Ascending aorta (tissue), 2 donors: ENCODE measurements at places on chromosomes 5 and 9.
A peak's percentile ranks its signal among the peaks of the same experiment; 100 is the strongest.

GRCh38 chr9:80191108-80191507 lies 619.3 kb downstream of the TLE4 start:
- DNase-seq = no peak

GRCh38 chr9:35757226-35757891 lies 3.3 kb upstream of the MSMP start:
- DNase-seq = peak; percentile 77

DNA sequence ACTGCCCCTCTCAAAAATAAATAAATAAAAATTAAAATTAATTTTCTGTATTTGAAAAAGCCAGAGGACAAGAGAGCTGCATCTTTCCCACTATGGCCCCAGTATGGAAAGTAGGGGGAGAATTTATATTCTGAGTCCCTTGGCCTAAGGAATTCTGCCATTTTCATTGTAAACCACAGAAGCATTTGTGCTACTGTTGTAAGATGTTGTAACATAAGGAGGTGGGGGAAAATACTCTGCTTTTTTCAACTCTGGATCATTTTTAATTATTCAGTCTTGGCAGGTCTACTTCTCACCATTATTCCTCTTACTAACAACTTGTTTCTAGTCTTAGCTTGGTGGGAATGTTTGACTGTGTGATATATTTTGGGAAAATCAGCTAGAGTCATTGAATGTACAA lies 52.3 kb upstream of the APC start:
- no peak for DNase-seq

- no peak for DNase-seq
Measured at GRCh38 chr9:25284365-25284764, 393.9 kb downstream of the TUSC1 start.

DNA sequence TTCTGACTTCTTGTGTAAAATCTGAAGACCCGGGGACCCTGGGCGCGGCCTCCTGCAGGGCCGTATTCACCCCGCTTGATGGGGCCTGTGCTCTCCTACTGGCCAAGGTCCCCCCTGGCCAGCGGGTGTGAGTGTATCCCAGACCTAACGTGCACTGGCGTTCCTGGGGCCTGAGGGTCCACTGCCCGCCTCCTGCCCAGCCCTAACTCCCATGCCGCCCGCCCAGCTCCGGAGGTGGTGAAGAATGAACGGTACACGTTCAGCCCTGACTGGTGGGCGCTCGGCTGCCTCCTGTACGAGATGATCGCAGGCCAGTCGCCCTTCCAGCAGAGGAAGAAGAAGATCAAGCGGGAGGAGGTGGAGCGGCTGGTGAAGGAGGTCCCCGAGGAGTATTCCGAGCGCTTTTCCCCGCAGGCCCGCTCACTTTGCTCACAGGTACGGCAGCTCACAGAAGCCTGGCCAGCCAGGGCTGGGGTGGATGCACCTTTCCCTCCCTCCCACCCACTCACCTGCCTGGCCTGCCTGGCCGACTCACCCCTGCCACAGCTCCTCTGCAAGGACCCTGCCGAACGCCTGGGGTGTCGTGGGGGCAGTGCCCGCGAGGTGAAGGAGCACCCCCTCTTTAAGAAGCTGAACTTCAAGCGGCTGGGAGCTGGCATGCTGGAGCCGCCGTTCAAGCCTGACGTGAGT lies 9.5 kb downstream of the GRK6 start:
- no peak for DNase-seq

GRCh38 chr5:149940077-149940574 lies 4.5 kb downstream of the PDE6A start:
- DNase-seq = no peak

- peak; percentile 78 for DNase-seq
Measured at GRCh38 chr5:160165137-160166068, 46.2 kb upstream of the PWWP2A start.

- no peak for DNase-seq
Measured at GRCh38 chr9:86767373-86767772, 179.9 kb downstream of the GAS1 start.

- no peak for DNase-seq
Measured at GRCh38 chr9:80292231-80292630, 720.5 kb downstream of the TLE4 start.

GRCh38 chr5:58760222-58760621 lies 177.3 kb downstream of the RAB3C start:
- DNase-seq = no peak

DNA sequence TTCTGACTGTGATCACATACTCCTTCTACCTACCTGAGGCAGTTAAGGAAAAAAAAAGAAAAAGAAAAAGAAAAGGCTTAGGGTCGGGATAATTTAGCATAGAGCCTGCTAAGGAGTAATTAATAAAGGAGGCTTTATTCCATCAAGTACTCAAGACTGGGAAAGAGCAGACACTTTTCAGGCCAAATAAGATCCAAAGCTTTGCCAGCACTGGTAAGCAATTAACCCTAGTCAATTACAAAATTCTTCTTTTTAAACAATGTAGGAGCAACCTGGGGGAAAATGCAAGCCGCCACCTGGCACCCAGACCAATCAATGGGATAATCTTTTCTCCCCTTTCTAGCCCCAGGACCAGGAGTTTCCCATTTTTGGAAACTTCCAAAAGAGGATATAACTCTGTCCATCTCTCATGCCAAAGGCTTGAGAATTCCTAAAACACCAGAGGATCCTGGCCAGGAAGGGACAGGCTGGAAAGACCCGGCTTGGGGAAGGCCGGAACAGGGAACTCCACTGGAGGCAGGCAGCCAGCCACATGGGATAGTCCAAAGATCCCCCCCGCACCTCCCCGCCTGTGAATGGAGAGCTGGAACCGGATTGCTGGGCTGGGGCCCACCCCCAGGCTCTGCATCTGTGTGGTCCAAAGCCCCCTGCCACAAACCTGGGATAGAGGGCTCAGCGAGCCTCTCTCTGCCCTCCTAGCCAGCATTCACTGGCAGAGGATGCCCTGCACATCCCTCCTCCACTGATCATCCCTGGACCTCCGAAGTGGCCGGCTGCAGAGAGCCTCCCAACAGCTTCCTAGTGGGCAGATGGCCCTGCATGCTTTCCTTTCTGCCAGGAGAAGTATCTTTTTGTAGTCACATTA lies 117.8 kb downstream of the ZNF354C start:
- no peak for DNase-seq

DNA sequence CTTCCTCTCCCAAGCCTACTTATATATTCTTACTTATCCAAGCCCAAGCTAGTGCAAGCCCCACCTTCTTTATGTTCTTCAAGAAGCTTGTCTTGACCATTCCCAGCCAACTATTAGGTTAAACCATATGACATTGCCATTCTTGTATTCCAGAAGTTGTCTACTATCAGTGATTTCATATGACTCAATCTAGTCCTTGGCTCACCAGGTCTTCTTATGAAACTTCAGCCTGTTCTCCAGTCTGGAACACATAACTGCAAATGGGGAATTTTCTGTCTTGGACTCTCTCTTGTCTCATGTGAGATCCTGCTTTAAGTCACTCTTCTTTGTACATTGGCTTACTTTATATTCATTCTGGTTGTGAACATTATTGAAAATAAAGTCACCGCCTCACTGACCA lies 130.7 kb downstream of the TTLL11 start:
- no peak for DNase-seq

GRCh38 chr5:10607023-10607665 lies 43.3 kb downstream of the ANKRD33B start:
- DNase-seq = no peak

DNA sequence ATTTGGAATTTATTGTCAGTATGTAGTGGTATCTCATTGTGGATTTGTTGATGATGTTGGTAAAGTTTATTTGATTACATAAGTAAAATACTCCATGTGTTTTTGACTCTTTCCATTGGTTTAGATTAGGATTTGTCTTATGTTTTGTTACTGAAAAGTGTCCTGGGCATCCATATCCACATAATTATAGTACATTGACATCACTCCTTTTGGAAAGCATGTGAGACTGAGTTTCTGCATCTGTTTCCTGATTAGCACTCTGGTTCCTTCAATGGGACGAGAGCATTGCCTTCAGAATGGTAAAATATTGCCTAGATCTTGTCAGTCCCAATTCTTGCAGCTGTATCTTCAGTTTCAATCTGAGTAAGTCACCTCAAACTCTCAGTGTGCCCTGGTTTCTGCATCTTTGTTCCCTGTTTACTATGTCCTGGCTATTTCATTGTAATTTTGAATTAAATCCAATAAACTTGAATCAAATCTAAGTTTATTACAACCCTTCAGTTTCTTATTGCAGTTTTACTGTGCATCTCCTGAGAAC lies 128.1 kb downstream of the FBXO38 start:
- DNase-seq = no peak

GRCh38 chr9:20636888-20637440 lies 14.7 kb upstream of the MLLT3 start:
- DNase-seq = no peak

- DNase-seq = no peak
Measured at GRCh38 chr5:92778261-92778660, 802.8 kb downstream of the NR2F1-AS1 start.

DNA sequence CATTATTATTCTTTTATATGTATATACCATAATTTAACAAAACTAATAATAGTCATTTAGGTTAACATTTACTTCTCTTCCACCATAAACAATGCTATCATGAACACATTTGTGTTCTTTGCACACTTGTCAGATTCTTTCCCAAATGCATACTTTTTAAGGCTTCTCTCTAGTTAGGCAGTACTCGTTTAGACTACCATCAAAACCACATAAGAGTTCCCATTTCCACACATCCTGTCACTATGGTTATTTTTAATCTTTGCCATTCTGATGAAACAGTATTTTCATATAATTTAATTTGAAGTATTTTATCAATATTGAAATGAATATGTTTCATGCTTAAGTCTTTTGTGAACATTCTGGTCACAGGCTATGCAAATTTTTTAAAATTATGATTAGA lies 15.1 kb downstream of the DROSHA start:
- no peak for DNase-seq

DNA sequence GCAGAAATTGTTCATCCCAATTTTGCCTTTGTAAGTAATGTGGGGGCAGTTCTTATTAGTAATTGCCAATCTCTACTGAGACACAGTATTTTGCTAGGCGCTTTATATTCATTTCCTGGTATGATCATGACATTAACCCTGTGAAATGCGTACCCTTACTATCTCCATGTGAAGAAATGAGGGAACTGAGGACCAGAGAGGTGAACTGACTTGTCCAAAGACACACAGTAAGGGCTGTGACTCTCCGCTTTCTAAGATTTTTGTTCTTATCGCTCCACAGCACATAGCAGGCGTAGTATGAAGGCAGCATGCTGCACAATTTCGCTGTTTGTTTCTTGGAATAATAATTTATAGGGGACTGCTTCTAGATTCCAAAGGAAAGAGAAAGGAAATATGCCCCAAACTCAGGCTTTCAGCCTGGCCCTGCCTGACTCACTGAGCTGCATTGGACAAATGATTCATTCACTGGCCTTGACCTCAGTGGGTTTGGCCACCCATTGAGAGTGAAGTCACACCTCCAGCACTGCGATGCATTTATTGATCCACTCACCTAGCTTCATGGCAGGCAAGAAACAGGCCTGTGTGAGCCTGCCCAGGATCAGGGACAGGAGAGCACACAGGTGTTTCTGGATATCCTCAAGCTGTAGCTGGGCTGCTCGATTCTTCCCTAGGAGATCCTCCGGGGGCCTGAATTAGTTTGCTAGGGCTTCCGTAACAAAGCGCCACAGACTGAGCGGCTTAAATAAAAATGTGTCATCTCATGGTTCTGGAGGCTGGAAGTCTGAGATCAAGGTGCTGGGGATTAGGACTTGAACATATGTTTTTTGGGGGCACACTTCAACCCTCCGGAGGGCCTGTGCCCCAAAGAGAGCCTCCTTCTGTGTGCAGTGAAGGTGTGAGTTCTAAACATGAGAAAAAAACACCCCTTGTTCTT lies 7.2 kb upstream of the DUSP1 start:
- no peak for DNase-seq

- no peak for DNase-seq
Measured at GRCh38 chr5:155091768-155092717, 78.5 kb downstream of the KIF4B start.

DNA sequence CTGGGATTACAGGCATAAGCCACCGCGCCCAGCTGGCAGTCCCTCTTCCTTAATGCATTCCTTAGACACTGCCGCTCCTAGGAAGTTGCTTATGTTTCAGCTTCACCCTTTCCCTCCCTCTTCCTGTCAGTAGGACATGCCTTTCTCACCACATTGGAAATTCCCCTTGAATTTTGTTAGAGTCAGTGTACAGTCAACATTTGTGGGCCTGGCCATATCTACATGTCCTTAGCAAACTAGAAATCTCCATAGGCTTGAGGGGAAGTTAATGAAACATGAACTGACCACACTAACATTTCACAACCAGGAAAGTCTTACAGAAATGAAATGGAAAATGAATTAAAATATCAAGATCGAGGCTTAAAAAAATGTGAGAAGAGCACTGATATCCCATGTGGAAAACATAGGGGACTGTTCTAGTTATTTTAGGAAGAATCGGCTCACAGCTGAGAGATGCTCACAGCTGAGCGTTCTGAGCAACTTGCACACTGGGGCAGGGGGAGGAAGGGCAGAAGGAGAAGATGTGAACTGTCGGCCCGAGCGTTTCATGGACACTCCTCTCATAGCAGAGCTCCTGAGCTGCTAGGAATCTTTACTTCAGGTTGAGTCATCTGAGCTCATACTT lies 21.1 kb upstream of the LVRN start:
- no peak for DNase-seq

DNA sequence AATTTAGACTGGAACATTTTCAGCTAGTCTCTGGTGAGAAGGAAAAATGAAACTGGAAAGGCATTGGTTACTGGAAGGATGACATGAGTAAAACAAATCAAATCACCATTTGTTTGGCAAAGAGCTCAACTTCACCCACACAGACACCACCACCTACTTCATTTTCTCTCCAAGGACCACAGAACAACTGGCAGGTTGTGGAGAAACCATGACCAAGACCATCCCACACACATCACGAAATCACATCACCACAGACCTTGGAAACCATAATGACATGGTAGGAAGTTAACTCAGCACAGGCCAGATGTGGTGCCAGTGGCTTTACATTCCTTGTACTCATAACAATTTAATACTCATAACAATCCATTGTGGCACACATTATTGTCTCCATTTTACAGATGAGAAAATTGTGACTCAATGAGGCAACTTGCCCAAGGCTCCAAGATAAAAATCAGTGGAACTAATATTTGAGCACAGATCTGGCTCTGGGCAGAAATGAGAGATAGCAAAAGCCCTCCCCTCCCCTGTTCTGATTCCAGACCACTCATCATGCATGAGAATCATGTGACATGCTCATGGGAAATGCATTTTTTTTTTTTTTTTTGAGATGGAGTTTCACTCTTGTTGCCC lies 7.5 kb downstream of the OR1K1 start:
- DNase-seq = no peak

DNA sequence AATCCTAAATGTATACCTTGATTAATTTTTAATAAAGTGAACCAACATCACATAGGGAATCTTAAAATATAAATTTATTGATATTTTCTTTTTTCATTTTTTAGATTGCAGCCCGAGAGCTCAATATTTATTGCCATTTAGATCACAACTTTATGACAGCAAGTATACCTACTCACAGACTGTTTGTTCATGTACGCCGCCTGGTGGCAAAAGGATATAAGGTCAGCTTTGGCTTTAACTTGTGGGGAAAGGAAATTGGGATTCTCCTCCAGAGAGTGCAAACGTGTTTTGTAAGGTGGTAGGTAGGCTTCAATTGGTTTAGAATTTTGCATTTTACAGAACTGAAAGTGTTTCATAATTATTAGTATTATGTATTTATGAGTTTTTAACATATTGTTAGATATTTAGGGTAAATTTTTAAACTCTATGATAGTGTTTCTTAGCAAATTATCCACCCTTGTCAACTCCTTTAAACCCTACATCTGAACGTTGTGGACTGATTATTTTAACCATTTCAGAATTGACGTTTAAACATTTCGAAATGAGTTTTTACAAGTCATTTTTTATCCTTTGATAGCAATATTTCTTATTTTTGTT lies 17.5 kb upstream of the DHFR start:
- DNase-seq = no peak

GRCh38 chr9:18718393-18718792 lies 244.4 kb downstream of the ADAMTSL1 start:
- DNase-seq = no peak
